Psoas muscle (tissue), 8 donors: ENCODE measurements at places on chromosomes 1 and 21. TPM values are rescaled to one million over a fixed set of nuclear protein-coding genes. Genes with fewer than 3 reads are reported as not detected.

DNA sequence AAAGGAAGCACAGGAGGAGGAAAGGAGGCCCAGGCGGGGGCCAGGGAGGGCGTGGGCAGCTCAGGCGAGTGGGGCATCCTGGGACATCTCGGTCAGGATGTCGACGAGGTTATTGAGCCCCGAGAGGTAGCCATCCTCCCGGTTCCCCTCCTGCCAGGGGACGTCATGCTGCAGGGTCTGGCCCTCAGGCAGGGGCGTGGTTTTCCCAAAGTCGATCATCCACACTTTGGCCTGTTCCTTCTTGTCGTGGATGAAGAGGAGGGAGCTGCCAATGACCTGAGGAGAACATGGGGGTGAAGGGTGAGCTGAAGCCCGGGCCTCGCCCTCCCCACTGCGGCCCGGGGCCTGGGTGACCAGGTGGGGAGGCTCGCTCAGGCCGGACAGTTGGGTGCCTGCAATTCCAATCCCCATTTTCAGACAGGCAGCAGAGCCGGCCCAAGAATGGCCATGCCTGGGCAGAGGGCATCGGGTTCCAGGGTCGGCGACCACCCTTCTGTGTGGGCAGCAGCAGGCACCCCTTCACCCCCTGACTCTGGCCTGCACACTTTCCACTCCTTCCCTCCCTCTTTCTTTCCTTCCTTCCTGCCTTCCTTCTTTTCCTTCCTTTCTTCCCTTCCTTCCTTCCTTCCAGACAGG lies 86.2 kb downstream of the STUM start:
- no peaks in the 10 kb centered on the region for H3K27me3 ChIP-seq
- H3K4me3 ChIP-seq: no peak overlapping the region
- H3K27ac ChIP-seq: no peak overlapping the region
- peaks cover 20% of the 10 kb centered on the region for H3K4me1 ChIP-seq

DNA sequence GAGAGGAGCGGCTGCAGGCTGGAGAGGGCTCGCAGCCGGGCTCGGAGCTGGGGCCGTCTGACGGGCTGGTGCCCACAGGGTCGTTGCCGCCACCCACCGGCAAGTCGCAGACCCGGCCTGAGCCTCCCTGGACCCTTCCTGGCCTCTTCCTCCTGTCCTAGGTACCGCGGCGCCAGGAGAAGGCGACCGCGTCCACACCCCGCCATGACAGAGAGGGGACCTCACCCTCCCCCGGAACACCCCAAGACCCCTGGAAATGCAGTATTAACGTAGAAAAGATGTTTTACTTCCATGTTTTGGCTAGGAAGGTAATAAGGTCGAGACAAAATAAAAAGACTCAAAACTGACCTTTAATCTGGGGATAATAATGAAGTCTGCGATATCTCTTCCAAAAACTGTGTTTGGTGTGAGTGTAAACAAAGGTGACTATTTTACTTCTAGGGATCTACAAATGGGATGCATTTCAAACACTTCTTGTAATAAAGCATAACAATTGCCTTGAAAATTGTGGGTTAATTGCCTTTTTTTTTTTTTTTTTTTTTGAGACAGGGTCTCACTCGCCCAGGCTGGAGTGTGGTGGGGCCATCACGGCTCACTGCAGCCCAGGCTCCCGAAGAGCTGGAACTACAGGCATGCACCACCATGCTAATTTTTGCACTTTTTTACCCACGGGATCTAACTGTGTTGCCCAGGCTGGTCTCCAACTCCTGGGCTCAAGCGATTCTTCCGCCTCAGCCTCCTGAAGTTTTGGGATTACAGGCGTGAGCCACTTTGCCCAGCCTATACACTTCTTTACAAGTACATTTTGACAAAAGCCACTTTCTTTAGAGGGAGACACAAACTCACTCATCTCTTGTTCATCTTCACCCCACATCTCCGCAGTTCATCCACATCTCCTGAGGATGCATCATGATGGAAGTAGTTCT lies 838 bp upstream of the RSRP1 start:
- no peaks in the 10 kb centered on the region for H3K27me3 ChIP-seq
- no peak for DNase-seq
- peak overlapping the region; percentile 87 for H3K4me3 ChIP-seq
- H3K4me1 ChIP-seq: peaks cover 30% of the 10 kb centered on the region
- peaks cover 8% of the 10 kb centered on the region for H3K36me3 ChIP-seq

The MATN1 gene
- not detected for total RNA-seq

DNA sequence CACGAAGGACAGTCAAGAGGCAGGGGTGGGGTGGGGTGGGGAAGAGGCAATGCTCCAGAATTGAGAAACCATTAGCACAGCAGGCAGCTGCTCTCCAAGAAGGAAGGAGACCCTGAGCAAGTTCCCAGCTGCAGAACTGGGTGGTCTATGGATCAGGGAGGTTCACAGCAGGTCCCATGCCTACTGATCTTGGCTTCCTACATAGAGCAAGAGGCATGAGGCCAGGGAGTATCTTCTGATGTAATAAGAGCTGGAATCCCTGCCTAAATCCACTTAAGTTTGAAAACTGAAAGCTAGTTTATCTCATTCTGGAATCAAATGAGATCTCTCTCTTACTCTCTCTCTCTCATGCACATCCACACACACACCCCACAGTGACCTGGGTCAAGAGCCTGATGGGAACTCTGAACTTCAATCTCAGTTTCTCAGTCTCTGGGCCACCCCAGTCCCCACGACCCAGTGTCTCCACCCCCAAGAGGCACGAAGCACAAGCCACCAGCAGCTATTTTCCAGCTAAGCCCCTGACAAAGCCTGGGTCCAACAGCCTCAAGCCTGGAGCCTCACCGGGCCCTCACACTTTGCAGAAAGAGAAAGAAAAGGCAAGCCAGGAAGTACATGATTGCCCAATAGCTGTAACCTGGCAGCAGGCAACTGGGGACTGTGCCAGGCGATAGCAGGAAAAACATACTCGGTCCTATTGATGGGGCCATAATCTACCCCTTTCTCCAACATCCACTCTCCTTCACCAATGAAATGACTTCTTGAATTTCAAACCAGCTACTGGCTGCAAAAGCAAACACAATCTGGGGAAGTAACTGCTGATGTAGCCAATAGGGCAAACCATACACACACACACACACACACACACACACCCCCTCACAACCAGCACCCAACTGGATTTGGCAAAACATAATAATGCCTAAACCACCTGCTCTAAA lies 2.2 kb downstream of the NUAK2 start:
- H3K36me3 ChIP-seq: no peaks in the 10 kb centered on the region
- peak; percentile 58 for DNase-seq
- H3K4me1 ChIP-seq: peaks cover 48% of the 10 kb centered on the region
- peak overlapping the region; percentile 33 for H3K27ac ChIP-seq
- H3K4me3 ChIP-seq: peak overlapping the region; percentile 85

The KIF14 gene
- total RNA-seq: 0.08 TPM

The KRTAP21-2 gene
- total RNA-seq: not detected

The LY9 gene
- 0.38 TPM for total RNA-seq

DNA sequence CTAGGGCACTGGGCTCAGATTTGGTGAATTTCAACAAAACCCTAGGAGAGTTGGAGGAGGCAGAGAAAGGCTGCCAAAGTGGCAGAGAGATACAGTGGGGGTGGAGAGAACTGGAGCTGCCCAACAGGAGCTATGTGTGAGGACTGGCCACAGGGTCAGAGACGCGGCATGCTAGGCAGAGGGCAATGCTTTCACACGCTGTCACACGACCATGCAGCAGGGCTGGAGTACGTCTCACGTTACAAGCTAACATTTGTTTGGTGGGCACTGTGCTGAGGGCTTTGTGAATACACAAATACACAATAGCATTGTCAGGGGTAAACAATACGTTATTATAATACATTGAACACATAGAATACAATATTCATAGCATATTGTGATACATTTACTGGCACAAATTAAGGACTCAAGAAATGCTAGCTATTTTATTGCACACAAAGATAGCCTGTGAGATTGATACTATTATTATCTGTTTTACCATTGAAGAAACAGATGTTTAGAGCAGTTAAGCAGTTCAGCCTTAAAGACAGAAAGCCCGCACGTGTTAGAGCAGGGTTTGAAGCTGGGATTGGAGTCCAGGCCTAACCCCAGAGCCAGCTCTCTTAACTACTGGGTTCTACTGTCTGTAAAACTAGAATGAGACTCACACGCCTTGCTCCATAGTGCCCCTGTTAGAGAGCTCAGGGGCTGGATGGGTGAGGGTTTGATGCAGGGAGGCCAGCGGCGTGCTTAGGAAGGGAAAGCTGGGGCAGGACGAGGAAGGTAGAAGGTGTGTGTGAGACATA lies 4.5 kb downstream of the RAB7B start:
- no peaks in the 10 kb centered on the region for H3K27me3 ChIP-seq
- no peaks in the 10 kb centered on the region for H3K36me3 ChIP-seq
- H3K27ac ChIP-seq: peak overlapping the region; percentile 78
- H3K4me3 ChIP-seq: no peak overlapping the region

DNA sequence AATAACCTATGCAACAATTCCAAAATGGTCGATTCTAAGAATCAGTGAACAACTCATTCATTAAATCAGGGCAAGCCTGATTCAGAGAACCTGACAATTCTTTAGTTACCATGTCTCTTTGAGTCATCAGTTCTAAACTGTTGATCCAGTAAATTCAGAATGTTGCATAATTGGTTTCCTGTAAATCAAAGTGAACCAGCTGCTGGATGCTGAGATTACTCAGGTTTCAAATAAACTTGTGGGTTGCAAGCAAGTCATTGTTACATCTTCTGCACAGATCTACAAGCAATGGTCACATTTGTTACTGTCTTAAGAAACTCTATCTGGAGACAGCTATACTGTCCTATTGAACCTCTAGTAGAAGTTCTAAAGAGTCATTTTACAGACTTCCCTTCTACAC lies 16.5 kb downstream of the PLA2G2D start:
- no peak for DNase-seq
- no peaks in the 10 kb centered on the region for H3K27me3 ChIP-seq
- no peaks in the 10 kb centered on the region for H3K36me3 ChIP-seq
- no peak overlapping the region for H3K27ac ChIP-seq
- no peak overlapping the region for H3K4me3 ChIP-seq

DNA sequence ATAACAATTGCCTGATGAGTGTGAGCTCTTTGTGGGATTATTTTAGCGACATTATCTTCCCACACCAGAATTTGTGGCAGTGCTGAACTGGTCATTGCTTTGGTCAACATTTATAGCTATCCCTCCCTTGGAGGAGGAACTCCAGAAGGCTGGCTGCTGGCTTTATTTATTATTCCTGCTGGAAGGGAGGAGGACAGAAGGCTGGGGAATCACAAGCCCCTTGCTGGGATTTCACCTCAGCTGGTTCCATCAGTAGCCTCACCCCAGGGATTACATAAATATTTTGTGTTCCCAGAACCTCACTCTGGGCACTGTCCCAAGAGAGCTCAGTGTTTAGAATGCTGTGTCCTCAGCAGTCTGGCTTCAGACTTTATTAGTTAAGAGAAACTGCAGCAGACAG lies 102.8 kb upstream of the C1orf21 start:
- no peak for DNase-seq
- peaks cover 25% of the 10 kb centered on the region for H3K4me1 ChIP-seq
- no peaks in the 10 kb centered on the region for H3K27me3 ChIP-seq

GRCh38 chr1:53572065-53572814 lies 113.0 kb downstream of the DMRTB1 start:
- H3K27ac ChIP-seq: no peak overlapping the region
- no peaks in the 10 kb centered on the region for H3K36me3 ChIP-seq
- no peaks in the 10 kb centered on the region for H3K4me1 ChIP-seq
- no peak for DNase-seq

DNA sequence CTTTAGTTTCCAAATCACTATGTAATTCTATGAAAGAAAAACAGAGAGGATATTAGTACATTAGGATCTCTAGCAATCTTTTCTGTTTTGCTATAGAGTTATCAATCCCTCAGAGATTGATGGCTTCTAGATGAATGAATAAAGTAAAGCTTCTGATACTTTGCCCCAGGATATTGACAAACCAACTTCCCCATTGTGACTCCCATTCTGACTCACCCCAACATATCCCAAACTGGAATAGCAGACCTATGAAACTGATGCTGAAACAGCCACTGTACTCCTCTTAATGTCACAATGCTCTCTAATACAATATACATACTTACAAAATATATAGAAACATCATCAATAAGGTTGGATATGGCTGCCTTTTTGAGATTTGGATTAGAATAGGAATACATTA lies 442.1 kb upstream of the NR5A2 start:
- H3K4me3 ChIP-seq: no peak overlapping the region
- H3K36me3 ChIP-seq: no peaks in the 10 kb centered on the region
- H3K27ac ChIP-seq: no peak overlapping the region
- no peaks in the 10 kb centered on the region for H3K27me3 ChIP-seq
- H3K4me1 ChIP-seq: no peaks in the 10 kb centered on the region
- DNase-seq: no peak

DNA sequence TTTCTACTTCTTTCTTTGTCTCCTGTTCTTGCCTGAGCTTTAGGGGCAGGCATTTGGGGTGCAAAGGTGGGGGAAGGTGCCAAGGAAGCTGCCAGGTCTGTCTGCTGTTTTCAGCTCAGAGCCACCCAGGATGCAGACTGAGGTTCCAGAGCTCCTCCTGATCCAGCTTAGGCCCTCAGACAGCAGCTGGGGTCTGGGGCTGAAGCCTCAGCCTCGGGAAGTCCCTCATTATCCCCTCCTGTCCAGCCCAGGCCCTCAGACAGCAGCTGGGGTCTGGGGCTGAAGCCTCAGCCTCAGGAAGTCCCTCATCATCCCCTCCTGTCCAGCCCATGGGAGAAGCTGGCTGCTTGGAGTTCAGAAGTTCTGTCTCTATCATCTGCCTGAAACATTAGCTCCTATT lies 257.7 kb upstream of the CSF3R start:
- no peak overlapping the region for H3K27ac ChIP-seq
- no peak overlapping the region for H3K4me3 ChIP-seq
- no peaks in the 10 kb centered on the region for H3K4me1 ChIP-seq
- no peaks in the 10 kb centered on the region for H3K36me3 ChIP-seq

The SLC5A9 gene
- total RNA-seq: not detected

DNA sequence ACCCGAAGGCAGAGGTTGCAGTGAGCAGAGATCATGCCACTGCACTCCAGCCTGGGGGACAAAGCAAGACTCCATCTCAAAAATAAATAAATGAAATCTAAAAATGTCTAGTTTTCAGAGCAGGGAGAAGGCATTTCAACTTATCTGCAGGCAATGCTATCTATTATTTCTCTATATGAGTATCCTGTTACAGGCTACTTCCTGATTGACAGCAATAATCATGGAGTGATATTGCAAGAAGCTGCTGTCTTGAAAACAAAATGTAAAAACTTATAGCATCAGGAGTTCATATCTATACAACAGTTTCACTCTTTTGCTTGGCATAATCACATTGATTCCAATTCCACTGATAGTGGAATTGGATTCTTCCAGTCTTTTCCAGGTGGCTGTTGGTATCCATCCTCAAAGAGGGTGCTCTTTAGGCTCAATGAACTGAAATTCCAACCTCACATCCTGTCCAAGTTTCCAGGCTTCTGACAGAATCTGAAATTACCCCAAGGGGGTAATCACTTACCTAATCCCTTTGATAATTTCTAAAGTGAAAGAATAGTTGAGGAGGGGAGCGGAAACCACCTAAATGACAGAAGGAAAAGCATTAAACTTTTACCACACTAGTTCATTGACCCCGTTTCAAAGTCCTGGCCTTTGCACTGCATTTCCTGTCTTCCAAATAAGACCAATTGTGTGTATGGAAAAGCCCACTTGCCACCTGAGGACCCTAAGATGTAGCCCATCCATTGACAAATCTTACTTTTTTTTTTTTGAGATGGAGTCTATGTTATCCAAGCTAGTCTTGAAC lies 107.6 kb downstream of the GLUL start:
- H3K36me3 ChIP-seq: no peaks in the 10 kb centered on the region
- H3K4me1 ChIP-seq: peaks cover under 1% of the 10 kb centered on the region
- DNase-seq: no peak
- H3K27me3 ChIP-seq: no peaks in the 10 kb centered on the region
- no peak overlapping the region for H3K27ac ChIP-seq
- H3K4me3 ChIP-seq: no peak overlapping the region

The TMPRSS3 gene
- total RNA-seq: not detected

The CLIC6 gene
- total RNA-seq: 10.1 TPM
